Renal cortex interstitium (tissue), 15 donors: ENCODE measurements at places on chromosomes 7 and 10. TPM values are rescaled to one million over a fixed set of nuclear protein-coding genes. Genes with fewer than 3 reads are reported as not detected.

GRCh38 chr7:137626469-137627067 lies 220.2 kb downstream of the DGKI start:
- DNase-seq, result peak; percentile 40

DNA sequence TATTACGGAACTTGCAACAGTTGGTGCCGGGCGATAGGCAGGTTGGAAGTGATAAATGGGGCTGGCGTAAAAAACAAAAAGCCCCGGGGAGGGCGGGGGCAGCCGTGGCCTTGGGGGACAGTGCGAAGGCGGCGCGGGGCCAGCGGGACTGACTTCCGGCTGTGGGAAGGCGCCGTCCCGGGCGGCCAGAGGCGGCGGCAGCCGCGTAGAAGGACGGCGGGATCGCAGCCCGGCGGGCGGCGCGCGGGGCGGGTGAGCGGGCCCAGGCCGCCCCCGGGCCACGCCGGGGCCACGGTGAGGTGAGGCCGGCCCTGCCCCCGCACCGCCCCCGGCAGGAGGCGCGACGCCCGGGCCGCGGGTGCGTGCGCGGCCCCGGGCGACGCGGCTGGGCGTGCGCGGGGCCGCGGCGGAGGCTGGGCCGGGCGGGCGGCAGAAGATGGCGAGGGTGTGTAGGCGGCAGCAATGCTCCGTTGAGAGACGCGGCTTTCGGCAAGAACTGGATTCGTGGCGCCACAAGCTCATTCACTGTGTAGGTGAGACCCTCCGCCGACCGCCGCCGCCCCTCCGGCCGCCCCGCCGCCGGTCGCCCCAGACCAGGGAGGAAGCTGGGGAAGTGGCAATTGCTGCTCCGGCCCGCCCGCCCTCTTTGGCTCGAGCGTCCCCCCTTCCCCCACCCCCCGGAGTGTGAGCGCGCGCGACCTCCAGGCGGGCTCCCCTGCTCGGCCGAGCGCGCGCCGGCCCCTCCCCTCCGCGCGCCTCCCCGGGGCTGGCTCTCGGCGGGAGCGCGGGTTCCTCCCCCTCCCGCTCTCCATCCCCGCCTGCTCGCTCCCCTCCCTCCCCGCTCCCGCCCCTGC lies at the start of gene LCOR:
LCOR (plus strand) TSS at position 432 of the 854 bp plus-strand sequence. CDS start 116,760 bp downstream, outside the sequence.
- DNase-seq, result peak; percentile 80

GRCh38 chr7:30557245-30557644 lies 37.4 kb upstream of the GARS1 start:
- no peak for DNase-seq

DNA sequence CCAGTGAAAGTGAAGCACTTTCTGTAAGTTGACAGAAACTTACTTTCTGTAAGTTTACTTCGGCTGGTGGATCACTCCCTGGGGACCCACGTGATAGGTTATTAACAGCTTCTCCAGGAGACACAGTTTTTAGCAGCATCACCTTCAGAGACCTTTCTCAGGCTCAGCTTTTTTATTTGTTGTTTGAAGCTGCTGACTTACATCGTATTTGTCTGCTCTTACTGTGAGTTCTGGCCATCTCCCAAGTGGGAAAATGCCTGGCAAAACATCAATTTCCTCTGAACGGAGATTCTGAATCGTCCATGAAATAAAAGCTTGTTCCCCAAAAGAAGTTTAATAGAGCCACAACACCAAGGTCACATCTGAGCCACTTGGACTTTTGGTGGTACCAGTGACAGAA lies 178.7 kb upstream of the PODXL start:
- DNase-seq, result no peak

- no peak for DNase-seq
Observed at GRCh38 chr7:114663502-114663901, 248.9 kb downstream of the FOXP2 start.

GRCh38 chr10:5810225-5810624 lies 3.0 kb downstream of the GDI2 start:
- DNase-seq, result no peak

GRCh38 chr7:31764462-31764861 lies 77.4 kb downstream of the PPP1R17 start:
- DNase-seq, result no peak

DNA sequence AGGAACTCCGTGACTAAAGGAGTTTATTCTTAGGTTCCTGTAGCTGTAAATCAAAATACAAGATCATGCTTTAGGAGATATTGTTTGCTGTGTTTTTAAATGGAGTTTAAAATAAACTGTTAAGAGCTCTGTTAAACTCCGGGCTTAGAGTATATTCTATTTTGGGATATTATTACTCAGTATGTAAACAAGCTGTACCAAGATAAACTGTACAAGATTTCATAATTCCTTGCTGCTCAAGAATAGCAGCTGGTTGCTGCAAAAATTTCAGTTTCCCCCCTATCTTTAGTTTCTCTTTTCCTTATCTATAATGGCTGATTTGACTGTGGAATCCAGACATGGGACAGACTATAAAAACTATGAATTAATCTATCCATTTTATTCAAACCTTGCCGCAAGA lies 215.7 kb downstream of the HTR7 start:
- DNase-seq, result no peak

Gene ITGB8
- polyA plus RNA-seq, result 67.9 TPM

Gene LIPK
- not detected for polyA plus RNA-seq
